Cardiac muscle cell (in vitro differentiated cells and primary cell): ENCODE measurements at places on chromosomes 16 and 17.

- peak; percentile 36 for DNase-seq
These were observed 10.9 kb upstream of the C16orf54 start for GRCh38 chr16:29756654-29757053.

DNA sequence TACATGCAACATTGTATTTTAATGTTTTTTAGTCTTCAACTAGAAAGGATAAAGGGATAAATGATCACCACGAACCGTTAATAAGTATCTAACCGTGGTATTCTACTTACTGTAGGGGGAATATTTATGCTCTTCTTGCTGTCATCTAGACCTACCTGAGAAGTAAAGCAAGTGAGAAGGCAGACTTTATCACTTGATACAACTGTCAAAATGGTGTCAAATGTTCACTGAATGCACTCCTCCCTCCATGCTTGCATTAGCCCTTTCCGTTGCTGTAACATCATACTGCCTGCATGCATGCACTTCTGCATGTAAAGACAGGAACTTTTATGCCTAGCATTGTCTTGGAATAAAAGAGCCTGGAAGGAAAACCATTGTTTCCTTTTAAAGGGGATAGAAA lies 298.6 kb upstream of the PMFBP1 start:
- no peak for DNase-seq

- peak; percentile 98 for DNase-seq
These were observed at the start of gene CPD for GRCh38 chr17:30378825-30379302. CPD (plus strand) TSS chr17:30378927; CDS start chr17:30378981, 54 bp downstream.

- no peak for DNase-seq
These were observed 431.4 kb downstream of the SHISA9 start for GRCh38 chr16:13332713-13333255.

DNA sequence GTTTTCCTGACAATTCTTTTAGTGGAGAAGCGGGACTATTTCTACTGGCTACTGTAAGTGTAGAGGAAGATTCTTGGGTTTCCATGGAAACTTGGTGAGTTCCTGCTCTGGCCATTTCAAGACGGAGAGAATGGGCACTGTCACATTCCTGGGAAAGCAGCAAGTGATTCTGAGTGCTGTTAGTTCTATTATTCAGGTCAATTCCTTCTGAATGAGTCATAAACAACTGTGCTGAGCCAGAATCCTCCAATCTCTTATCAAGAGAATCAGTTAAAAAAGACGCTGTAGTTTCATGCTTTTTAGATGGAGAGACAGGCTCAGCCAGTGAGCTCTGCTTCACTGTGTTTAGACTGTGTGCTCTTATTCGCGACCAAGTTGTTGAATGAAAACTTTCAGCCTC lies 19.6 kb downstream of the AKAP10 start:
- DNase-seq, result no peak

DNA sequence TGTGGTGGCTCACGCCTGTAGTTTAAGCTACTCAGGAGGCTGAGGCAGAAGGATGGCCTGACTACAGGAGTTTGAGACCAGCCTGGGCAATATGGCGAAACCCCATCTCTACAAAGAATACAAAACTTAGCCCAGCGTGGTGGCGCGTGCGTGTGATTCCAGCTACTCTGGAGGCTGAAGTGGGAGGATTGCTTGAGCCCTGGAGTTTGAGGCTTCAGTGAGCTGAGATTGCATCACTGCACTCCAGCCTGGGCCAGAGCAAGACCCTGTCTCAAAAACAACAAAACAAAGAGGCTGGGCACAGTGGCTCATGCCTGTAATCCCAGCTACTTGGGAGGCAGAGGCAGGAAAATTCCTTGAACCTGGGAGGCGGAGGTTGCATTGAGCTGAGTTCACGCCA lies 7.0 kb upstream of the CSNK1D start:
- DNase-seq, result no peak

DNA sequence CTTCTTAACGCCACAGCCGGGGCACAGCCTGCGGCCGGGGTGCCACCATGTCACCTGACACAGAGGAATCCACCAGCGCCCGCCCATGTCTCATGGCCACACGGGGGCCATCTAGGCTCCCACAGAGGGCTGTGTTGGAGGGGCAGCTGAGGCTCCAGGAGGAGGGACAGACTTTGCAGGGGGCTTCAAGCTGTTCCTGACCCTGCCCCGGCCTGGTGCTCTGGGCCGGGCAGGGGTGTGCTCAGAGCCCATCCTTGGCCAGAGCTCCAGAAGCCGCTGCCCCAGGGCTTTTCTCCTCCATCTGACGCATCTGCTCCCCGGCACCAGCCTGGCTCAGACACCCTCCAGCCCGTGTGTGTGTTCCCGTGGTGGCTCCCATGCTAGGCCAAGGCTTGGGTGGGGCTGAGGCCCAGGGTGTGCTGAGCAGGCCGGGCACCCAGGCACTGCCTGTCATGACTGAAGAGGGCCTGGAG lies 7.8 kb upstream of the SLC38A10 start:
- DNase-seq, result no peak

GRCh38 chr17:2101448-2102257 lies 46.8 kb downstream of the HIC1 start:
- DNase-seq, result no peak

- peak; percentile 68 for DNase-seq
These were observed 18.5 kb upstream of the TERF2 start for GRCh38 chr16:69404275-69404805.

DNA sequence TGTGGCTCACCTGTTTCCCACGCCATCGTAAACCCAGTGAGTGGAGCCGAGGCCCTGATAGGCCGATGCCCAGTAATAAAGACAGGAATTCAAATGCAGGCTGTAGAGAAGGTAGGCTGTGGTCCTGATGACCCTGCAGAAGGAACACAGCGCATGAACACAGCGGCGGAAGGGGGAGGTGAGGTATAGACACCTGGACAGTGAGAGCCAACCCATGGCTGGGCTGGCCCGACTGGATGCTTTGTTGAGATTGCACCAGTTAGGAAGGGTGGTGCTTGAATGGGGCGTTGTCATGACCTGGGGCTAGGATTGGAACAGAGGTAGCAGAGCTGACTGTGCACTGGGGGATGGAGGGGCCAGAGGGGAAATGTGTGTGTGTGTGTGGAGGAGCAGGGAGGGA lies 59.2 kb downstream of the CNGB1 start:
- DNase-seq, result no peak

DNA sequence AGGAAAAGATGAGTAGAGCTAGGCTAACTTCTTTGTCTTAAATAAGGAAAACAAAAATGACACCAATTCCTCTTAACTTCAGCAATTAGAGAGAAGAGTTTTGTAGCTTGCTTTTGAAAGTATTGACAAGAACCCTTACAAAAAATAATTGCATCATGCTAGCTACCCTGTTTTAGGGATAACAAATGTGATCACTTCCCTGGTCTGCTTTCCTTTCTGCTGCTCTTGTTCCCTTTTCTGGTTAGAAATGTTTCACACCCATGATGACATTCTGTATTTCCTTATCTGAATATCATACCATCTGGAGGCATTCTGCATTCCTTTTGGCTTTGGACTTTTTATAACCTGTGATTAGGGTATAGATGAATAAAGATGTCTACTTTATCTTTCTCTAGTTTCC lies 9.9 kb upstream of the SMIM36 start:
- no peak for DNase-seq

- peak; percentile 55 for DNase-seq
These were observed 11.1 kb downstream of the TNS4 start for GRCh38 chr17:40490289-40490853.

- peak; percentile 79 for DNase-seq
These were observed 24.8 kb upstream of the MAP3K14 start for GRCh38 chr17:45341533-45342158.

DNA sequence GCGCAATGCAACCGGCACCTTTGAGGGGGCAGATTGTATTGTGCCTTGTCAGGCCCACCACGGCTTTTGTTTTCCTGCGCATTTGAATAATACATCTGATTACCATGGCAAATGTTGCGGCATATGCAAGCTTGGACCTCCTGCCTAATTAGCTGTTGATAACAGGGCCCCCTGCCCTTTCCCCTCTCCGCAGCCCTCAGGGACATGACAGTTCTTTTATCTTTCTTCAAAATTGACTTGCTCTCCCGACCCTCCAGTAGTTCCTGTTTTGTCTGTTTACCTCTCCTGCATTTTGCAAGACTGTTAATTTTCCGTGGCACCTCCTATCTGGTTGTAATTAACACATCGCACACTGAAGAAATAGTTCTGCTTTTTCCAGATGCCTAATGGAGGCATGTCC lies 86.8 kb downstream of the RBFOX1 start:
- DNase-seq, result no peak

- peak; percentile 73 for DNase-seq
These were observed 6.1 kb upstream of the CCL8 start for GRCh38 chr17:34313164-34313563.

GRCh38 chr17:50192144-50192617 lies 9.2 kb downstream of the COL1A1 start:
- DNase-seq, result peak; percentile 40

- DNase-seq, result no peak
These were observed 30.7 kb downstream of the ELAC2 start for GRCh38 chr17:12987120-12987519.

DNA sequence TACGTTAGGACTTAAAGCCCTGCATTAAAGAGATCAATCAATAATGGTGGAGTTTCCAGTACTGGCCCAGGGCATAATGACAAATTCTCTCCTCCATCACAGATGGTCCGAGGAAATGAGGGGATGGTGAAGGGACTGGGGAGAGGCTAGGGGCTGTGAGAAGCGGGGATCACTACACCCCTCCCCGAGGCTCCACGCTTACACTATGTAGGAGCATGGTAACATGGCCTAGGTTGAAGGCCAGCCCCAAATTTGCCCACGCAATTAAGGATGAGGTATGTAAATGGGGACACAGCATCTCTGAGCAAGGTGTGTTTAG lies 8.0 kb upstream of the AKTIP start:
- no peak for DNase-seq

DNA sequence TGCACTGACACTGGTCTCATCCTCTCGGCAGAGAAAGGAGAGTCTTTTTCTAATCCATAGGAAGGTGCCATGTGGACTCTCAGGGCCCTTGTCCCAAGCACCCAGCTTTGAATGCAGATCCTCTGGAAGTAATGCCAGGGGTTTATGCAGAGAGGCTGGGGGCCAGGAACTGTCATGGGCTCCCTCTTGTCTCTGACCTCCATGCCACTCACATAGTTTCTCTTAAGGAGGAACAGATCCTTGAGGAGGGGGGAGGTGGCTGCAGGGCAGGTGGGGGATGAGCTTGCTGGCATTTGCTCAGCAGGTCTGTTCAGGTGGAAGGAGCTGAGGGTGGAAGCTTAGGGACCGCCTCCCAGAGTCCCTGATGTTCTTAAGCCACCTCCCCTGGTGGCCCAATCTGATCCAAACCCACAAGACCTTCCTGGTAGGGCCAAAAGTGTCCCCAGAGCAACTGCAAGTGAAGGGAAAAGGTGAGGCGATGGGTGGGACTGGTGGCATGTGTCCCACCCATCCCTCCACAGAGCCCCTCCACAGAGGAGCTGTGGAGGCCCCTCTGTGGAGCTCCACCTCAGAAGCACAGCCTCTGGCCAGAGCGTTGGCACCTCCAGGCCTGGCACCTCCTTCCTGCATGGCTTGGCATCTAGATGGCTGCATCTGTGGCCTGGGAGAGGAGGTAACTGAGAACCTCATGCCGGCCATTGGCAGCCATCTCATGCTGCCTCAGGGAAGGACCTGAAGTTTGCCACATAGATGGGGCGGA lies 9.2 kb downstream of the NECAB2 start:
- DNase-seq, result no peak

GRCh38 chr16:55577887-55578286 lies 11.4 kb downstream of the CAPNS2 start:
- DNase-seq, result no peak

DNA sequence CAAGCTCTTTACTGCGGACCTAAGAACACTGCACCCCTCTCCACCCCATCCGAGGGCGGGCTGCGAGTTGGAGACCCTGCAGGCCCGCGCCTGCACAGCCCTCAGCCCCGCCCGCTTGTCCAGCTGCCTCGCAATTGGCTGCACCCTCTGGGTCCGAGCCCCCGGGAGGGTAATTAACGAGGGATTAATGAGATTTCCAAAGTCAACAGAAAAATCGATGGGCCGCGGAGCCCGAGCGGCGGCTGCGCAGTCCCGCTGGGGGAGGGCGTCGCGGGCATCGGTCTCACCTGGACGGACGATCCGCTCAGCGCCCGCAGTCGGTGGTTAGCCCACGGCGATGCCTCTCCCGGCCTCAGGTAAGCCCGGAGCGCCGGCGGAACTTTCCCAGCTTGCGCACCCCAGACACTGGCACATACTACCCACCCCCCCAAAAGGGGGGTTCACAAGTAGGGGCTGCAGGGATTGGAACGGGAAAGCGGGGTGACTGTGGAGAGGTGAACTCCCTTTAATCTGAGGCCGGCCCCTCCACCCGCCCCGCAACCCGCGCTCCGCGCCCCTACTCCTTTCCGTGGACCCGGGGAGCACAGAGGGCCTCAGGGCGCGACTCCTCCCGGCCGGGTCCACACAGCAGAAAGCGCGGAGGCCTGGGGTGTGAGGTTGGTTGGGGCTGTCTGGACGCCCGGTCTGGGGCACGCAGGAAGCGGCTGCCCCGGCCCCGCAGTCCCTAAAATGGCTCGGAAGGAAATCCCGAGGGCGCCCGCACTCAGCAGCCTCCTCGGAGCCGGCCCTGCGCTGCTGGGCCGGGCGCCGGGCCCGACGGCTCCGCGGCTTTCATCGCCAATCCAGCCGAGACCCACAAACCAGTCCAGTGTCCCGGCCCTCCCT lies at the start of gene OTOP3:
Gene OTOP3, plus strand, starts transcription at position 314 of the 885 bp plus-strand sequence. Its CDS starts 24 bp downstream, at position 338.
- DNase-seq, result no peak

DNA sequence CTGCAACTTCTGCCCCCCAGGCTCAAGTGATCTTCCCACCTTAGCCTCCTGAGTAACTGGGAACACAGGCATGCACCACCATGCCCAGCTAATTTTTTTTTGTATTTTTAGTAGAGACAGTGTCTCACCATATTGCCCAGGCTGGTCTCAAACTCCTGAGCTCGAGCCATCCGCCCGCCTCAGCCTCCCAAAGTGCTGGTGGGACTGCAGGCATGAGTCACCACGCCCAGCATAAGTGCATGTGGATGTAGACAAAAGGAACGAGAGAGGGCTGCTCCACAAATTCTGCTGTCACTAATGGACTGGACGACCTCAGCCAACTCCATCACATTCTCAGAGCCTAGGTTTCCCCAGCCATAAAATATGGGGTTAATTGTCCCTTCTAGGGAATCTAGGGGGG lies 7.7 kb upstream of the SP2 start:
- no peak for DNase-seq

GRCh38 chr16:72937360-72937759 lies 110.6 kb downstream of the ZFHX3 start:
- DNase-seq, result no peak

DNA sequence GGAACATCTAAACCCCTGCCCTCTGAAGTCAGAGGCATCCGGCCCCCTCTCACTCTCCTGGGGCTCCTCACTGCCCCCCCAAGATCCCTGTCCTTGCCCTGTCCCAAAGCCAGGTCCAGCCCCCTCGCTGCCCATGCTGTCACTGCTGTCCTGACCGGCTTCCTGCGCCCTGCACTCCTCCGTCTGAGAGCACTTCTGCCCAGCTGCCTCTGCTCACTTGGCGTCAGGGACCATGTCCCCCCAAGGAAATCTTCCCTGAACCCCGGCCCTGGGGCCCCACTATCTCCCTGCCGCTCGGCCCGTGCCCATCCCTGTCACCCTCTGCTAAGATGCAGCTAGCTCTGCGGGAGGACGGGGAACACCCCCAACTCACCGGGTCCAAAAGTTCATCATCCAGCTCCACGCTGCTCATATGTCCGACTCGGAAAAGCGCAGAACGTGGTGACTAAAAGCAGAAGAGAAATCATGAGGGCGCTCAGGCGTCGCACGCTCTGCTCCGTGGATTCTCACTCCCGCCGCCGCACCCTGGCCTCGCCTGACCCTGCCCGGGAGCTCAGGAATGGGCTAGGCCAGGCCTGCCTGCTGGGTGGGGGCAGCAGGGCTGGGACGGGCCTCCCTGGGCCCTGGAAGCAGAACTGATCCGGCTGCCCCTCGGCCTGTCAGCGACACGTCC lies 9.8 kb downstream of the CLCN7 start:
- no peak for DNase-seq

GRCh38 chr17:51164911-51165679 lies 1.1 kb upstream of the NME2 start:
- DNase-seq, result no peak
